HepG2 (cell line): ENCODE measurements at places on chromosomes 12 and 14. TPM values are rescaled to one million over a fixed set of nuclear protein-coding genes. Genes with fewer than 3 reads are reported as not detected.
A peak's percentile ranks its signal among the peaks of the same experiment; 100 is the strongest.

The MYF5 gene
- total RNA-seq, result not detected in 2 replicates

The CAPZA3 gene
- total RNA-seq, result not detected in 2 replicates

The LALBA gene
- not detected in 2 replicates for total RNA-seq

The INHBC gene
- 1.5 and 1.8 TPM in 2 replicates for total RNA-seq

The SIRT4 gene
- total RNA-seq, result 3.4 and 7.0 TPM in 2 replicates

The OTUB2 gene
- total RNA-seq, result 2.2 and 2.4 TPM in 2 replicates

The GPR84 gene
- not detected in 2 replicates for total RNA-seq

- no peak for DNase-seq
- peaks cover 43% of the 10 kb centered on the region for H3K4me1 ChIP-seq
- H3K4me3 ChIP-seq, result no peak overlapping the region
Measured at GRCh38 chr12:100460702-100461101, 13.0 kb upstream of the NR1H4 start.

DNA sequence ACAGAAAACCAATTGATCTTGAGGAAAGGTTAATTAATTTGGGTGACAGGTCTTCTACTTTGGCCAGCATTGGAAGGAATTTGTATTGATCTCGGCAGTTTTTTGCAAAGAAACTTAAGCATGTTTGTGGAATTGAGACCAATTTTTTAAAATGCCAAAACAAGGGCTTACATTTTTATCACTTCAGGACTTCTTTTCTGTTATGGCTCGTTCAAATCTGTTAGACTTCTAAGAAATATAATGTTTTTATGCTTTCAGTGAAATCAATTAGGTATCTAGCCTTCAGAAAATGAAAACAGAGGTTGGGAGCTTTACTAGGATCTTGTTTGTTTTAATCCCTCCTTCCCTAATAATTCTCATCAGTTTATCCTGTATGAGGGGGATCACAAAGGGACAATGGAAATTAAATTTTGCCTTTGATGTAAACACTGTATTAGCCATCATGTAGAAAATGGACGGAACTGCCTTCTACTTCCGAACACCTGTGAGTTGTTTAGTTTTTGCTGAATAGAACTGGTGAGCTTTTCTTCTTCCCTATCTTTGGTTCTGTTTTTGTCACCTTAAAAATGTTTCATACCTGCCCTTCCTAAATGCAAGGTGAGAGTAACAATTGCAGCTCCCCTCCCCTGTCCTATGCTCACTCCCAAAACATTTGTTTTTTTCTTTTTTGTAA is 7.8 kb downstream of the FOXA1 start:
- DNase-seq, result no peak
- H3K4me1 ChIP-seq, result peaks cover 51% of the 10 kb centered on the region
- H3K4me3 ChIP-seq, result peak overlapping the region; percentile 64
- peaks cover 11% of the 10 kb centered on the region for H3K36me3 ChIP-seq

GRCh38 chr12:71312768-71313403 is 126.7 kb upstream of the LGR5 start:
- H3K27ac ChIP-seq, result no peak overlapping the region
- no peak overlapping the region for H3K4me3 ChIP-seq
- H3K36me3 ChIP-seq, result no peaks in the 10 kb centered on the region
- no peaks in the 10 kb centered on the region for H3K4me1 ChIP-seq
- H3K27me3 ChIP-seq, result no peaks in the 10 kb centered on the region

- H3K4me3 ChIP-seq, result no peak overlapping the region
- DNase-seq, result no peak
- H3K4me1 ChIP-seq, result no peaks in the 10 kb centered on the region
- H3K36me3 ChIP-seq, result no peaks in the 10 kb centered on the region
- H3K27me3 ChIP-seq, result peaks cover 1% of the 10 kb centered on the region; the same call in 1 of the 2 replicates
Measured at GRCh38 chr14:90796329-90796728, 19.9 kb downstream of the TTC7B start.

DNA sequence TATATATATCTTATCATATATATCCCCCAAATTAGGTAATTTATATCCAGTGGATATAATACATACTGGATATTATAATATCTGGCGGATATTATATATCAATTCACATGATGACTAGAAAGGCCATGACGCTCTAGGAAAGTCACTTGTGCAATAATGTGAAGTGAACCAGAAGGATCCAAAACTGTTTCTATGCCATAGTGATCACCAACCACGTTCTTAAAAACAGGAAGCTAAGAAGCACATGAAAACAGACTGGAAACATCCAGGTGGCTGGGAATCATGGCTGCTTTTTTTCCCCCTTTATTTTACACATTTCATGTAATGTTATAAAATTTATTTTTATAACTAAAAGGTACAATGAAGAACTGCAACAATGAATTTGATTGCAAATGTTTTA is 1.4 kb downstream of the GUCY2C start:
- no peak for DNase-seq

- no peak overlapping the region for H3K4me3 ChIP-seq
- no peaks in the 10 kb centered on the region for H3K36me3 ChIP-seq
- no peaks in the 10 kb centered on the region for H3K4me1 ChIP-seq
- no peak for DNase-seq
- no peaks in the 10 kb centered on the region for H3K27me3 ChIP-seq
- no peak overlapping the region for H3K27ac ChIP-seq
Measured at GRCh38 chr14:32623300-32624093, 294.4 kb downstream of the AKAP6 start.

GRCh38 chr12:108807476-108807875 is 49.9 kb downstream of the SSH1 start:
- H3K4me3 ChIP-seq, result no peak overlapping the region
- no peak for DNase-seq
- H3K36me3 ChIP-seq, result peaks cover 17% of the 10 kb centered on the region

- H3K4me3 ChIP-seq, result no peak overlapping the region
- H3K36me3 ChIP-seq, result no peaks in the 10 kb centered on the region
- peak; percentile 49 for DNase-seq
- H3K4me1 ChIP-seq, result no peaks in the 10 kb centered on the region
Measured at GRCh38 chr14:56491299-56492285, 88.0 kb upstream of the TMEM260 start.

GRCh38 chr12:123713398-123713797 is 1.2 kb downstream of the ATP6V0A2 start:
- H3K27ac ChIP-seq, result peak overlapping the region; percentile 49
- no peaks in the 10 kb centered on the region for H3K36me3 ChIP-seq
- peak overlapping the region; percentile 94 for H3K4me3 ChIP-seq
- peaks cover 25% of the 10 kb centered on the region for H3K4me1 ChIP-seq

DNA sequence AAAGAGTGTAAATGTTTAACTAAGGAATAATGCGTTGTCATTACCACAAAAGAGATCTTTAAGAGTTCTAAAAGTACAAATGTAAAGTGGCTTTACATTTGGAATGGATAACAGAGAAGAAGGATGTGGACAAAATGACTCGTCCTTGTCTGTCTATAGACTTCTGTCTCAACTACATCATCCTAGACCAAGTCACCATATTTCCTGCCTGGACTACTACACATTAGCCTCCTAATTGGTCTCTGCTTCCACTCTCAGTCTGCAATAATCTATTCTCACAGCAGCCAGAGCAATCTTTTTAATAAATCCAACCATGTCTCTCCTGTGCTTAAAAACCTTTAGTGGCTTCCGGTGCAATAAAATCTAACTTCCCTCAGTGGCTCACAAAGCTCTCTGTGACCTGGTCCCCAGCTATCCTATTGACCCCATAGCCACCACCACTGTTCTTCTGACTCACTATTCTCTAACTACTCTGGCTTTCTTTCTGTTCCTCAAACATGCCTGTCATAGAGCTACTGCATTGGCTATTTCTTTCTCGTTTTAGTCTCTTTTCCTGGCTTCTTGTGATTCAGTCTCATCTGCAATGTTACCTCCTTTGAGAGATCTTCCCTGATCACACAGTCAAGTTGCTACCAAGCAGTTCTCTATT is 91.1 kb downstream of the MYF5 start:
- peak; percentile 11 for DNase-seq
- H3K36me3 ChIP-seq, result peaks cover 3% of the 10 kb centered on the region; the same call in 1 of the 2 replicates
- no peak overlapping the region for H3K27ac ChIP-seq
- no peak overlapping the region for H3K4me3 ChIP-seq
- no peaks in the 10 kb centered on the region for H3K4me1 ChIP-seq

DNA sequence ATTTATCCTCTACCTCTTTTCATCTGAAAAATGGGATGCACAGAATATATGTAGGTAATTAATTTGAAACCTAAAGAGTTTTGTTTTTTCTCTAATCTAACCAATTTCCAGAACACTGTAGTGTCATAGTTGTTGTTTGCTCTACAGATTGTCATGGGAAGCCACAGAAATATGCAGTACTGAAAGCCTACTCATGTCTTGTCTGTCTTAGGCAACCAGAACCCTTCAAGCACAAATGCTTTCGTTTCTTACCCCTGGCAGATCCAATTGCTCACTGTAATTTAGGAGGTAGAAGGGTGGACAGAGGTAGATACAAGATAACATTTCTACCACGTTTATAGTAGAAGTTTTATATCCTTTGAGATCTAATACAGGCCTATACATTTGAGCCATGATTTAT is 330.2 kb upstream of the NOVA1 start:
- no peaks in the 10 kb centered on the region for H3K4me1 ChIP-seq
- no peaks in the 10 kb centered on the region for H3K27me3 ChIP-seq
- no peaks in the 10 kb centered on the region for H3K36me3 ChIP-seq
- no peak for DNase-seq
- H3K4me3 ChIP-seq, result no peak overlapping the region

DNA sequence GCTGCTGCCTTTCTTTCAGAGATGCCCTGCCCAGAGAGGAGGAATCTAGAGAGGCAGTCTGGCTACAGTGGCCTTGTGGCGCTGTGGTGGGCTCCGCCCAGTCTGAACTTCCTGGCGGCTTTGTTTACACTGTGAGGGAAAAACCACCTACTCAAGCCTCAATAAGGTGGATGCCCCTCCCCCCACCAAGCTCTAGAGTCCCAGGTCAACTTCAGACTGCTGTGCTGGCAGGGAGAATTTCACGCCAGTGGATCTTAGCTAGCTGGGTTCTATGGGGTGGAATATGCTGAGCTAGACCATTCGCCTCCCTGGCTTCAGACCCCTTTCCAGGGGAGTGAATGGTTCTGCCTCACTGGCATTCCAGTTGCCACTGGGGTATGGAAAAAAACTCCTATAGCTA is 25.6 kb downstream of the SPATA7 start:
- DNase-seq, result peak; percentile 67
- H3K4me3 ChIP-seq, result no peak overlapping the region
- no peaks in the 10 kb centered on the region for H3K36me3 ChIP-seq
- H3K27me3 ChIP-seq, result no peaks in the 10 kb centered on the region
- H3K4me1 ChIP-seq, result peaks cover 13% of the 10 kb centered on the region

- no peak overlapping the region for H3K27ac ChIP-seq
- no peak overlapping the region for H3K4me3 ChIP-seq
- no peaks in the 10 kb centered on the region for H3K4me1 ChIP-seq
- H3K27me3 ChIP-seq, result no peaks in the 10 kb centered on the region
- no peak for DNase-seq
Measured at GRCh38 chr12:44584625-44585024, 291.5 kb downstream of the NELL2 start.

DNA sequence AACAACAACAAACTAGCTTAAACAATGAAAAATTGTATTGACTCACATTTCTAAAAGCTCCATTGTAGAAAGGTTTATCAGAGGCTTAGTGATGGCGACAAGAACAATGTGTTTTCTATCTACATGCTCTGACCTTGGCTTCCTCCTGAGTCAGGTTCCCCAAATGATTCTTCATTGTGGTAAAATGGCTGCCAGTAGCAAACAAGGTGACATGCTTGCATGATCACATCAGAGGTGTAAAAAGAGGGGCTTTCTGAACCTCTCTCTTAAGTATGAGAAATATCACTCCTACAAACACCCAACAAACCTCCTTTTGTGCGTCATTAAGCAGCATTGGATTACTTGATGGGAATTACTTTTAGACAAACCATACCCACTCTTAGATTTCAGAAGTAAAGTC is 252.4 kb upstream of the SYT1 start:
- no peaks in the 10 kb centered on the region for H3K36me3 ChIP-seq
- no peak for DNase-seq
- no peak overlapping the region for H3K27ac ChIP-seq
- H3K4me3 ChIP-seq, result no peak overlapping the region

- H3K27ac ChIP-seq, result no peak overlapping the region
- H3K4me1 ChIP-seq, result no peaks in the 10 kb centered on the region
- no peaks in the 10 kb centered on the region for H3K36me3 ChIP-seq
- no peak overlapping the region for H3K4me3 ChIP-seq
- DNase-seq, result no peak
Measured at GRCh38 chr14:32696325-32697091, 242.2 kb upstream of the NPAS3 start.

DNA sequence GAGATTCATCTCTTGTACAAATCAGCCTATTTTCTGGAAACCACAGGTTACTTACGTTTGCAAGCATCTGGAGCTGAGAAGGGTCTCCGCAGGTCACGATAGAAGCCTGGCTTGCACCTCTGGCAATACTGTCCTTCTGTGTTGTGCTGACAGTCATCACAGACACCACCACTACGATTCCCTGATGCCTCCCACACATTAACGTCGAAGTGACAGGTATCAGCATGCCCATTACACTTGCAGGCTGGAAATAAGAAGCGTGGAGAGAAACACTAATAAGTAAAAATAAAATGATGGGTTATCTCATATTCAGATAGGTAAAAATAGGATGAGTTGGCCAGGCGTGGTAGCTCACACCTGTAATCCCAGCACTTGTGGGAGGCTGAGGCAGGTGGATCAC is 80.2 kb downstream of the NTN4 start:
- H3K4me3 ChIP-seq, result no peak overlapping the region
- no peaks in the 10 kb centered on the region for H3K4me1 ChIP-seq
- no peak overlapping the region for H3K27ac ChIP-seq
- no peaks in the 10 kb centered on the region for H3K27me3 ChIP-seq
- H3K36me3 ChIP-seq, result no peaks in the 10 kb centered on the region

DNA sequence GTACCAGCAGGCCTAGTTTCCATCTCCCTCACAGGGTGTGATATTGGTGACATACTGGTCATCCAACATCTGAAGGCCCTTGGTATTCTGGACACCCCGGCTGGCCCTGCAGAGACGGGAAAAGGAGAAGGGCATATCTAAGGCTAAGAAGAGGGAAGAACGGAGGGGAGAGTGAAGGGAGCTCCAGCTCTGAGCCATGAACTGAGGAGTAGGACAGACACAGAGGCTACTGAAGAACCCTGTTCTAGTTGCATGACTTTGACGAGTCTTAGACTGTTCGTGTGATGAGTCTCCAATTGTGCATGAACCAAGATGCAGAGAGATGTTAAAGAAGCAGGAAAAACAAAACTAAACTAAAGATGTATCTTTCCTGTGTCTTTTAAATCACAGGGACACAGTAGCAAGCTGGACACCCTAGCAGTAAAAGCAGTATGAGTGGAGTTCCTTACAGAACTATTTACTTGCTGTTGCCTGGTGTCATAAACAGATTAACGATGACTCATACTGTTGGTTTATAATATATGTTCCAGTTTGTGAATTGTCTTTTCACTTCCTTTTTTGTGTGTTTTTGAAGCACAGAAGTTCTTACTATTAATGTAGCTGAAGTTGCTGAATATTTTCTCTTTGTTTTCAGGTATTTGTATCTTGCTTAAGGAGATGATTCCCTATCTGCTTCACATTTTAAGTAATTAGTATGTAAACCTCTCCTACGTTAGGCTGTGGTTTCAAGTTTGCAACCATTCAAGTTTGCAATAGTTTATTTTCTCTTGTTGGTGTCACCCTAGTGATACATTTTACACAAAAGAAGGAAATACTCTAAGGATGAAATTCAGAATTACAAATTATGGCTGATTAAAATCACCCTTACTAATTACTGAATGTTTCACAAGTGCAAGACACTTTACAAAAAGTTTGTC is 15.7 kb downstream of the FAR2 start:
- no peaks in the 10 kb centered on the region for H3K4me1 ChIP-seq
- H3K27ac ChIP-seq, result no peak overlapping the region
- H3K4me3 ChIP-seq, result no peak overlapping the region
- no peaks in the 10 kb centered on the region for H3K27me3 ChIP-seq
- no peaks in the 10 kb centered on the region for H3K36me3 ChIP-seq
- DNase-seq, result no peak
